ENCODE measurements at places on chromosomes 12 and 14. TPM values are rescaled to one million over a fixed set of nuclear protein-coding genes. Genes with fewer than 3 reads are reported as not detected.

The RPL10L gene
- not detected for total RNA-seq

The KITLG gene
- 3.8 TPM for total RNA-seq

The TC2N gene
- 14.4 TPM for total RNA-seq

DNA sequence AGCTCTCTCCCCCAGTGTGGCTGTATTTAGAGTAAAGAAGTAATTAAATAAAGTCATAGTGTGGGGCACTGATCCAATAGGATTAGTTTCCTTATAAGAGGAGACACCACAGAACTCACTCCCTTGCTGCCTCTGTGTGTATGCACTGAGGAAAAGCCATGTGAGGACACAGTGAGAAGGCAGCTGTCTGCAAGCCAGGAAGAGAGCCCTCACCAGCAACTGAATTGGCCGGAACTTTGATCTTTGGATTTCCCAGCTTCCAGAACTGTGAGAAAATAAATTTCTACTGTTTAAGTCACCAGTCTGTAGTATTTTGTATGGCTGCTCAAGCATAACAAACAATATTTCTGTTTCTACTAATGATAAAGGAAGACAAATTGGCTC lies 368.7 kb upstream of the PRICKLE1 start:
- H3K4me1 ChIP-seq, result peaks cover 58% of the 10 kb centered on the region
- DNase-seq, result no peak
- H3K4me3 ChIP-seq, result no peak overlapping the region
- H3K36me3 ChIP-seq, result no peaks in the 10 kb centered on the region
- H3K27me3 ChIP-seq, result no peaks in the 10 kb centered on the region

GRCh38 chr12:113604666-113605065 lies 133.0 kb upstream of the LHX5 start:
- H3K36me3 ChIP-seq, result no peaks in the 10 kb centered on the region
- peaks cover 12% of the 10 kb centered on the region for H3K27me3 ChIP-seq
- H3K4me3 ChIP-seq, result no peak overlapping the region
- DNase-seq, result no peak
- no peak overlapping the region for H3K27ac ChIP-seq

All from chondrocyte (in vitro differentiated cells).